ENCODE measurements at places on chromosomes 3 and 15.

- DNase-seq = no peak
These were observed 110.6 kb upstream of the TSPAN3 start for GRCh38 chr15:77181305-77182074.

DNA sequence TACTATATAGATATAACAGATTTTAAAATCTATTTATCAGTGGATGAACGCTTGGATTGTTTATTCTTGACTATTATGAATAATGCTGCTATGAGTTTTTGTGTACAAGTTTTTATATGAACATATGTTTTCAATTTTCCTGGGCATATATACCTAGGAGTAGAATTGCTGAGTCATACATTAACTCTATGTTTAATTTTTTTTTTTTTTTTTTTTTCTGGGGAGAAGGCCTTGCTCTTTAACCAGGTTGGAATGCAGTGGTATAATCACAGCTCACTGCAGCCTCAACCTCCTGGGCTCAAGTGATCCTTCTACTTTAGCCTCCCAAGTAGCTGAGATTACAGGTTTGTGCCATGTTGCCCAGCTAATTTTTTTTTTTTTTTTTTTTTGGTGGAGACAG is 9.1 kb downstream of the CIDEC start:
- no peak for DNase-seq

DNA sequence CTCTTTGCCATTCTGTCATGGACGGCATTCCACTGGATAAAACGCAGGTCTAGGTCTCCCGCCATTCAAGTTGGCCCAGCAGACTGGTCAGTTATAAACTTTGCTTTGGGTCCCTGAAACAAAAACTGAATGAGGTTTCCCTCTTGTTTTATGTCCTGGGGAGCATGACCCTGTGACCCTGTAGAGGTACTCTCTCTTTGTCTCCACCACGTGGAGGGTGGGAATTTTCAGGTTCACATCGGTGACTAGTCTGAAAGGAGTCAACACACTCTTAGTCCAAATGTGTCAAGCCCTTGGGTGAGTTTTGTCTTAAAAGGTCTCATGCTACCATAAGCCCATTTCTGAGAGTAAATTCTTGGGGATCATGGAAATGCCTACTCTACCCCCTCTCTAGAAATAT is 139.9 kb downstream of the PLCH1 start:
- no peak for DNase-seq

DNA sequence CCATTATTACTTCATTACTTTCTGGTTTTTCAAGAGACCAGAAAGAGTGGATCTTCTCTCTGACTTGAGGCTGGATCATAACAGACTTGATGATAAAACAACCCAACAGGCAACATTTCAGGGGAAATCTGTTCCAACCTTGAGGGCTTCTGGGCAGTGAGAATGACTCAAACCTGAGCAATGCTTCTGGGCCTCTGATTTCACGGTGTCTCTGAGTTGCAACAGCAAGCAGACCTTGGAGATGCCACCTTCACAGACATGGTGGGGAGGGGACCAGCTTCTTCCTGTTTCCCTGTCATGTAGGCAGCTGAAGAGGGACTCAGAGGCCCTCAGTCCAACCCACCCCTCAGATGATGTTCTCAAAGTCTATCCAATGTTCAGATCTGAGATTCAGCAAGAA is 104.0 kb downstream of the ABHD5 start:
- no peak for DNase-seq

DNA sequence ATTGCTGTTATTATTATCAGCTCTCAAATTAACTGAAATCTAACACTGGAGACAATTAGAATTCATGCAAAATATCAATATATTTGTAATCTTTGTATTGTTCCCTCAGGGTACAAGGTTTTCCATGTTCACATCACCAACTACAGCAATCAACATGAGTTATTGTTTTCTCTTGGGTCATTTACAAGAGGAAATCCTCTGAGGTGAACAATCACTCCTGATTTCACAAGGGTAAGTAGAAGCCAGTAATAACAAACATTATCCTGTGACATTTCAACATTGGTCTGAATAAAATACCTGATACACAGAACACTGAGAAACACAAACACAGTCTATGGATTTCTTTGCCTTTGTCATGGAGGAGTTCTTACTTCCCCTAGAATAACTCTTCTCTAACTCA is 174.0 kb downstream of the SUCNR1 start:
- no peak for DNase-seq

- no peak for DNase-seq
These were observed 387.0 kb upstream of the PROK2 start for GRCh38 chr3:72171946-72172345.

GRCh38 chr3:39937874-39938273 is 128.5 kb downstream of the MYRIP start:
- DNase-seq = no peak

DNA sequence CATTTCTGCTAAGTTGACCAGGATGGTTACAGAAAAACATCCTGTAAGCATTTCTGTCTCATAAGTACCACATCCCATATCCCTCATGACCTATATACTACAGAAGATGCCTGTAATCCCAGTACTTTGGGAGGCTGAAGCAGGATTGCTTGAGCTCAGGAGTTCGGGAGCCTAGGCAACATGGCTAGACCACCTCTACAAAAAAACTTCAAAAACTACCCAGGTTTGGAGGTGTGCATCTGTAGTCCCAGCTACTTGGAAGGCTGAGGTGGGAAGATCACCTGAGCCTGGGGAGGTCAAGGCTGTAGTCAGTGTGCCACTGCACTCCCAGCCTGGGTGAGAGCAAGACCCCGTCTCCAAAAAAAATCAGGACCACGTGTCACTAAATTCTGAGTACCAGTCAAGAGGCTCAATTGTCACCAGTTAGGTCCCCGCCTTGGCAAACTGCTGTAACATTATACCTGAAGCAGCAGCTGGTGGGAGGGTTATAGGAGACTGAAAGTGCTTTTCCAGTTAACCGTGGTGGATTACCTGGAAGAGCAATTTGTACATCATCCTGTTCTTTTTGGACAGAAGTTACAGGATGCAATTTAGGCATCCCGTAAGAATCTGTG is 6.2 kb downstream of the RPL32 start:
- no peak for DNase-seq

- DNase-seq = no peak
These were observed 3.5 kb downstream of the FAM174B start for GRCh38 chr15:92651877-92652575.

DNA sequence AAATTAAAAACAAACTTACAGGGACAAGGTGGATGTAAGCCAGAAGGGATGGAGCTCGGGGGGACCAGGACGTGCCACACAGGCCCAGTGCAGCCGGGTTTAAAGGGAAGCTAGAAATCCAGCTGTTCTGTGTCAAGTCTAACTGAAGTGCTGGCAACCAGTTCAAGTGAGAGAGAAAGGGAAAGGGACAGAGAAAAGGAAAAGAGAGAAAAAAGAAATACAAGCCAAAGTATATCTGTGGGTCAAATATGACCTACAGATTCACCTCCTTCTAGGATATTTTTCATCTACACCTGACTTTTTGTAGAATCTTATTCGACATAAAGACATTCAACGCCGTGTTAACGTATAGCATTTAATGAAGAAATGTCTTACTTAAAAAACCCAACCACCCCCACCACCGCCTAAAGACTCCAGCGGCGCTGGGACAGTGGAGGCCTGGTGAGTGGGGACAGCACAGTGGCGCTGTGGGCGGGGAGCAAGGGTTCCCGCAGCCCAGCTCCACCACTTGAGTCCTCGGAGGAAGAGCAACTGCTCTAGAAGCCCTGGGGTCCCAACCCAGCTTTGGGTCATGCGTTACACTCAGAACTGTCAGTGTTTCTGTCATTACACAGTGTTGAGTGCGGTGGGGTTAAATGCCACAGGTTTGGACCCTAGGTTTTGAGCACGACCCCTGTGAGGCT is 62.3 kb downstream of the CHSY1 start:
- no peak for DNase-seq

DNA sequence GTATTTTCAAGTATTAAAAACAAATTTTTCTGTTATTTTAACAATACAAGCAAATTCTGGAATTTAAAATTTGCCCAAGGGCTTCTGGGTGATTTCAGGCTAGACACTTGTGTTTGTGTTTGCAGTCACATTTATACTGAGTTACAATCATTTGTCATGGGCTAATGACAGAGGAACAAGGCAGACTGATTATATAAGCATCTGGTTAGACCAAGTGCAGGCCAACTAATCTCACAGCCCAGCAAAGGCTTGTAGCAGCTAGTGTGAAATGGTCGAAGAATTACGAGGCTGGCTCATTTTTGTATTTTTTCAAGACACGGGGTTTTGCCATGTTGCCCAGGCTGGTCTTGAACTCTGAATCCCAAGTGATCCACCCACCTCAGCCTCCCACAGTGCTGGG is 52.1 kb downstream of the CMTM8 start:
- DNase-seq = no peak
